ENCODE measurements at places on chromosomes 16 and 17.
A peak's percentile ranks its signal among the peaks of the same experiment; 100 is the strongest.

DNA sequence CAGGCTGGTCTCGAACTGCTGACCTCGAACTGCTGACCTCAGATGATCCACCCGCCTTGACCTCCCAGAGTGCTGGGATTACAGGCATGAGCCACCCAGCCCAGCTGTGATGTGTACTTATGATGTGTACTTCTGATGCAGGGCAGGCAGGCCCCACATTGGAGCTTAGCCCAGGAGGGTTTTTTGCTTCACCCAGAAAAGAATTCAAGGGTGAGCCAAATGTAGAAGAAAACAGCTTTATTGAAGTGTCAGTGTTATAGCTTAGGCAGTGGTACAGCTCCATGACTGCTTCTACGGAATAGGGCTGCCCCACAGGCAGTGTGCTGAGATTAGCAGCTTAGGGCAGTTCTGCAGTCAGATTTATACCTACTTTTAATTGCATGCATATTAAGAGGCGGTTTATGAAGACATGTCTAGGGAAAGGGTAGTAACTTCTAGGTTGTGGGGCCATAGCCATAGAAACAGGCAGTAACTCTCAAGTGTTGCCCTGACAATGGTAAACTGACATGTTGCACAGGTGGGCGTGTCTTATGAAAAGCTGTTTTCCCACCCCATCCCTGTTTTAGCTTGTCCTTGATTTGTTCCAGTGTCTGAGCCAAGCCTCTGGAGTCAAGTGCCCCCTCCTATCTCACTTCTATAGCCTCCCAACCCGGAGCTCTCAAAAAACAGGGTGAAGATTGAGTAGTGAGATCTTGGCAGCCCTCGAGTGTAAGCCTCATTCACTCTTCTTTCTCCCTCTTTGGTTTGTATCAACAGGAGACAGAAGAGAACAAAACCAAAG, 24.1 kb upstream of the POLR3E start:
- DNase-seq: no peak

- no peak for DNase-seq
These were observed 28.0 kb downstream of the NFAT5 start for GRCh38 chr16:69593751-69594255.

GRCh38 chr17:29825604-29826003, 104.4 kb downstream of the SSH2 start:
- no peak for DNase-seq

- DNase-seq: no peak
These were observed 7.3 kb upstream of the TSPOAP1 start for GRCh38 chr17:58335779-58336455.

DNA sequence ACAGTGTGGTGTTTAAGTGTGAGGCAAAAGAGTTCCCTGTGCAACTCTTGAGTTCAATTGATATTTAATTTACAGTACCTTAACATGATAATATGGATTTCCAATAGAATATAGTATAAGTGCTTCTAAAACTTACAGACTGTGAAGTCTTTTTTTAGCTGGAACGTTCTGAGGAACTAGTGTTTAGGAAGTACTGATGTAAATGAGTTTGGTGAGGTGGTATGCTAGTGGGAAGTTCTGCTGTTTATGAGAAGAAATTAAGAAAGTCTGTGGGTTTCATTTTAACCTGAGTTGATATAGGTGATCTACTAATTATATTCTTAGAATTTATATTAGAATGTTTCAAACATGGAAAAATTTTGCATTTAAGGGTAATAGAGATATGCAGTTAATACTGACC, 32.0 kb downstream of the PTRH2 start:
- no peak for DNase-seq

DNA sequence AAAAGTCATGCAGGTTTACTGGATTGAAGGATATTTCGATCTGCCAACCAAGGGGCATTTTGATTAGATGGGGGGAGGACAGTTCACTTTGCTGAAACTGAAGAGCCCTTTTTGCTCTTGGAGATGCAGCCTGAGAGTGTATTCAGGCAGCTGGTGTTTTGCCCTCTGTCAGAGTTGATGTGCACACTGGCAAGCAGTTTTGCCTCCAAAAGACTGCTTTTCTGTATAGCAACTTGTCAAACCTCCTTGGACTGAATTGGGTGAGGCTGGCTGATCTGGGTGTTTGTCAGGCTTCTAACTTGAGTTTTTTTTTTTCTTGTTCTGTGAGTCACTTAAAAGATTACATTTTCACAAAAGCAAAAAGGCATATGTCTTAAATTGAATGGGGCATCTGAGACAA, 22.6 kb upstream of the ANKFN1 start:
- DNase-seq: no peak

- DNase-seq: no peak
These were observed 105.0 kb downstream of the XYLT1 start for GRCh38 chr16:17365591-17366298.

- DNase-seq: no peak
These were observed 45.3 kb downstream of the WNT3 start for GRCh38 chr17:46773221-46773605.

- peak; percentile 13 for DNase-seq
These were observed 603 bp upstream of the MRTFB start for GRCh38 chr16:14070555-14070876.

DNA sequence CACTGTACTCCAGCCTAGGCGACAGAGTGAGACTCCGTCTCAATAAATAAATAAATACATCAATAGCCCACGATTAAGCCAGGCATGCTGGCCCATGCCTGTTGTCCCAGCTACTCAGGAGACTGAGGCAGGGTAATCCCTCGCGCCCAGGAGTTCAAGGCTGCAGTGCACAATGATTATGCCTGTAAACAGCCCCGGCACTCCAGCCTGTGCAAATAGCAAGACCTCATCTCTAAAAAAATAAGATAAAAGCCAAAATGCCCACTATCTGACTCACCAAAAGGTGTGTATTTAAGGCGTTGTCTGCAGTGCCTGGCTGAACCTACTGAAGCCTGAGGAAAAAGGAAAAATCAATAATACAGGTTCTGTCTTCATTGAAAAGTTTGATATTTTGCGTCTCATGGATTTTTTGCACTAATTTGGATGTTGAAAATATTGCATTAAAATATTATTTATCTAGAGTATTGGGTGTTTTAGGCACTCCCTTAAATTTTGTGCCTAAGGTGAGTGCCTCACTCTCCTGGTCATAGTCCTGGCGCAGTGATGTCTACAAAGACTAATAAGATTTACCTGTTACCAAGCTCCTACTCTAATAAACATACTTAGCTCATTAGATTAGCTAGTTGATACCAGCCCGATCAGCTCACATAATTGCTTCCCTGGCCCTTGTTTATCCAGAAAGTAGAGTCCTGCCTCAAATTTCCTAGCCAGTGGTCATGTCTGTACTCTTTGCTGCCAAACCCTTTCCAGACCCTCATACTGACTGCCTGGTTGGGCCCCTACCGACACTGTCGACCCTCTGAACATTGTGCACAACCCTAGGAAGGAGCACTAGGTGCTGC, 24.7 kb upstream of the TOB1 start:
- peak; percentile 28 for DNase-seq

DNA sequence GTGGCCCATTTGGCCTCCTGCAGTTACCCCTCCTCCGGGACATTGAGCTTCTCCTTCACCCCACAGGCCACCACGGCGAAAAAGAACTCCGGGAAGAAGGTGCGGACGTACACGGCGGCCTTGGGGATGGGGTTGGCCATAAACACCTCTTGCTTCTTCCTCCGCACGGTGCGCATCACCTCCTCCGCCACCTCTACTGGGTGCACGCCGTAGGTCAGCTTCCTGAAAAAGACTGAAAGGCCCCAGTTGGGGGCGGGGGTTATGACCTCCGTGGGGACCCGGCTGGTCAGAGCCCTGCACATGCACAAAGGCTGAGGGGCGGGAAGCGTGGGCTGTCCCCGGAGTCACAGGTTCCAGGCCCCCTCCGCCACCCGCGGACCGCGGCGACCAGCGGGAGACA, 19.9 kb downstream of the DHRS7C start:
- DNase-seq: no peak

- DNase-seq: no peak
These were observed 8.0 kb upstream of the TOP2A start for GRCh38 chr17:40425741-40426140.

- DNase-seq: no peak
These were observed 314.5 kb upstream of the KCNJ16 start for GRCh38 chr17:69760562-69760961.

GRCh38 chr17:43398724-43399595, at the start of gene ARL4D:
Gene ARL4D (plus strand): TSS chr17:43398993. CDS start chr17:43399733, 740 bp downstream.
- DNase-seq: peak; percentile 75

- peak; percentile 66 for DNase-seq
These were observed 217.3 kb downstream of the RBFOX3 start for GRCh38 chr17:79393358-79394052.

GRCh38 chr17:45722161-45722560, 62.0 kb upstream of the CRHR1 start:
- no peak for DNase-seq

- DNase-seq: no peak
These were observed 1.2 kb upstream of the TAOK2 start for GRCh38 chr16:29972500-29972899.

DNA sequence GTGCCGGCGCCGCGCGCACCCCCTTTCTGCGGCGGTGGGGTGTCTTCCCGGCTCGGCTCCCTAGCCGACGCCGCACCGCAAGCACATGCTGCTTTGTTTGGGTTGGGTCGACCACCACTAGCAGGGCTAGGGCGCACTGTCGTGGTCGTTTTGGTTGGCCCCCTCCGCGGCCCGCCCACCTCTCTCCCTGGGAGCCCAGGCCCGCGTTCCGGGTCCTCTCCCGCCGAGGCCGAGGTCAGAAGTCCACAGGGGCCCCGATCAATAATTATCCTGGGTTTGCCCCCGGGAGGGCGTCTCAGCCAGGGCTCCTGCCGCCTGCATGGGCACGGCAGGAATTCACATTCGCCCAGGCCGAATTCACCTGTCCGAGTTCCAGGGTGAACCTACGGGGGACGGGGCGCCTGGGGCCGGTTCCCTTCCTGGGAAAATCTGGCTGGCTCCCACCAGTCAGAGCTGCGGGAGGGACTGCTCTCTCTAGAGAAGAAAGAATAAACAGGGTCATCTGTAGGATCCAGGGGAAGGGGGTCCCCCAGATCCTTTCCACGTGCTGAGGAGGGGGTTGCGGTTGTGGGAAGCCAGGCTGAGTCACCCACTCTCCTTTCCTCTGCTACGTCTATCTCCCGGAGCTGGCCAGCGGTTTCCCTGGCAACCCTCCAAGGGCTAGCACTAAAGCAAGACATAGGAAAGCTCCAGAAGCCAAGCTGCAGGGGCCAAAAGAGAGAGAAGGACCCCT, 584 bp upstream of the STAT5B start:
- peak; percentile 57 for DNase-seq

- DNase-seq: no peak
These were observed 18.4 kb downstream of the FBXO31 start for GRCh38 chr16:87365021-87365713.

- no peak for DNase-seq
These were observed 72.7 kb downstream of the PRKCA start for GRCh38 chr17:66375121-66375520.

GRCh38 chr16:26212599-26212998, 520.8 kb downstream of the HS3ST4 start:
- DNase-seq: no peak

- DNase-seq: peak; percentile 88
These were observed 42.1 kb downstream of the TBC1D16 start for GRCh38 chr17:79993390-79994227.

DNA sequence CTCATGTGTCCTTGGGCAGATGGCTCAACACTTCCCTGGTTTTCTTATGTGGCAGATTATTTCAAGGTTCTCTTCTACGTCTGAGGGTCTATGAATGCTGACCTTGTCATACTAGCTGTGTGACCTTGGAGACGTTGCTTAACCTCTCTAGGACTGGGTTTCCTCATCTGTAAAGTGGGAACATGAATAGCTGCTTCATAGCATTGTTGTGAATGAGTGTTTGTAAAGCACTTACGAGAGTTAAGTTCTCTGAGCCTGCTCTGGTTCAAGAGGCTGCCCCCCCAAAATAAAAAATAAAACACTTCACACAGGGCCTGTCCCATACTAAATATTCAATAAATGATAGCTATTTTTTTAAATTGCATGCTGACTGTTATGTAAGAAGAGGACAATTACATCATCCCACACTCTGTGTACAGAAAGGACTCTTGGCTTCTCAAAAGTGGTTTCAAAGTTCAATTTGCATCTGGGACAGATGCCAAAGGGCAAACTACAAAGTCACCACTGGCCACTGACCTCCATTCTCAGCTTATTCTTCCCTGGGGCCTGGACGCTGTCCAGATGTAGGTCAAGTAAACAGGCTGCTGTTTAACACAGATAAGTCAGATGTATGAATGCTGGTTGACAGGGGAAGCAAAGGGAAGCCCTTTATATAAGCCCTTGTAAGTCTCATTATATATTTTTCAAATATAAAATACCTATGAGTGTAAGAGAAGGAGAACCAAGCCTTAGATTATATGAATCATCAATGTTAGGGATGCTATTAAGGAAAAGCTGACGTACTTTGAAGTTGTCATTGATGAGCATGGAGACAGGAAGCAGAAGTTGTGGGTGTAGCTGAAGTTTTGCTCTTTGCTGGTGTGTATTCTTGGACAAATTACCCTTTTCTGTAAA, 15.4 kb upstream of the NDEL1 start:
- DNase-seq: no peak

DNA sequence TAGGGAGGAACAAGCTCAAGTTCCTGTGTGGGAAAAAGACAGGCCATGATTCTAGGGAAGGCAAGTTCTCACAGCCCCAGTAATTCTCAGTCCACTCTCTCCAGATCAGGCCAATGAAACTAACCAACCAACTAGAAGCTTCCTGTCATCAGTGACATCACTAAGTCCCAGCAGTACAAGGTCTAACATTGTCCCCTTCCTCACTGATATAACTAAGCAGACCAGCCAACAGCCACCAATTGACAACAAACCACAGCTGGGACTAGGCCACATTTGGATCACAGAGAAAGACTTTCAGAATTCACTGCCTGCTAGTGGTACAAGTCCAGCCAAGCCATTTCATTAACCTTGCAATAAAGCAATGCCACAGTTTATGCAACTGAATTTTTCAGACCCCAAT, 94.0 kb downstream of the CACNG1 start:
- no peak for DNase-seq

DNA sequence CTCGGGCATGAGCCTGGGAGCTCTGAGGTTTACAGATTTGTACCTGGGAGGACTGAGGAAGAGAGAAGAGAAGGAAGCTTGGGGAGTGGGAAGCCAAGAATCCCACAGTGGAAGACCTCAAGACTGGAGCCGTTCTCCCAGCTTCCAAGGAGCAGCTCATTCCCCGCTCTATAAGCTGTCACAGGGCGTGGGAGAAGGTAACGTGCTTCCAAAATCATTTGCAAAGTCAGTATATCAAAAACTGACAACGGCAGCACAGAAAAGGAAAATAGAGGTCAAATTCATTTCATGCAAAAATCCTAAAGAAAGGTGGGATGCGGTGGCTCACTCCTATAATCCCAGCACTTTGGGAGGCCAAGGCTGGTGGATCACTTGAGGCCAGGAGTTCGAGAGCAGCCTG, 7.8 kb downstream of the PIK3R5 start:
- no peak for DNase-seq

GRCh38 chr17:16027708-16028584, 28.3 kb downstream of the TTC19 start:
- DNase-seq: peak; percentile 90

GRCh38 chr16:90010676-90011507, 8.4 kb downstream of the DBNDD1 start:
- DNase-seq: no peak

GRCh38 chr16:89784406-89784805, 32.0 kb downstream of the FANCA start:
- no peak for DNase-seq

GRCh38 chr16:12971241-12971640, 69.8 kb downstream of the SHISA9 start:
- DNase-seq: peak; percentile 28

- DNase-seq: no peak
These were observed 2.5 kb upstream of the CEP295NL start for GRCh38 chr17:78905541-78905940.
